Stimulated activated CD4-positive, alpha-beta T cell treated with anti-CD3 and anti-CD28 coated beads, Interleukin-1b, Interleukin-23, amount 100 ng/mL, for 24 hours (primary cell): ENCODE measurements at places on chromosomes 3 and 15.

GRCh38 chr3:33030246-33030645 is 66.7 kb downstream of the GLB1 start:
- DNase-seq = no peak

GRCh38 chr15:76310475-76311099 is 682 bp downstream of the ETFA start:
- DNase-seq = peak; percentile 3

DNA sequence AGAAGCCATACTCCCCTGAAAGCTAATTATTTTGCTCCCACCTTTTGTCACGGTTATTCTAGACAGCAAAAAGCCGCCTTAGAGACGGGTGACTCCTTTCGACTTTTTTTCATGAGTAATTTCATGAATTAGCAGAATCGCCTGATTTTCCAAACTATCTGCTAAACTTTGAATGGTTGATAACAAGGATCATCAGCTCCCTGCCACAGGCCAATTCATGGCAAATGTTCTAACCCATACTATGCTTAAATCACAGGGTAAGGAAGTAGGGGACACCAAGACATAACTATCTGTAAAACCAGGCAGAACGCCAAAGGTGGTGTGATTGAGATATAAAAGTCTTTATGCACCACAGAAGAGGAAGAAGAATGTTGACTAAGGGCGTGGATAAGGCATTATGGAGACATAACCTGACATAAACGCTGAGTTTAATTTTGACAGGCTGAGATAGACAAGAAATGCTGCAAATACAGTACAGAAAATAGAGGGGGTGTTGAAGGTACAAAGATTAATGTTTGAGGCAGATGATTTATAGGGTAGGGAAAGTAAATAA is 891 bp upstream of the DMXL2 start:
- DNase-seq = no peak

DNA sequence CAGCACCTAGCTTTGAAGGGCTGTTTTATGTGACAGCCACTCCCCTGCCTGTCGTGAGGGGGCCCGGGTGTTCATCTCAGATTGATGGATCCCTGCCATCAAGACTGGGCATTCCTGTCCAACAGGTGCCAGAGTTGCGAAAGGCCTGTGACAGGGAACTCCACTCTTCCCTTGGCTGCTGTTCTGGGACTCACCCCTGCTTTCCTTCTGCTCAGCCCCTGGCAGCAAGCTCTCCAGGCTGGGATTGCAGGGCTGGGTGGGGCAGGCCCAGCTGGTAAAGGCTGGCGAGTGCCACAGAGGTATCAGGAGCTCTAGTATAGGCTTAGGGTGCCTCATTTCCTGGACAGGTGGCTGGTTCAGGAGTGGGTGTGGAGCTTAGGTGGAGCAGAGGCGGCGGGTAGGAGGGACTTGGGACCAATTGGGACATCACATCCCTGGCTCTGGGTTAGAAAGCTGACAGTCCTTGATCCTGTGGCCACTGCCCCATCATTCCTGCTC is at the start of gene PLA2G4B:
Gene PLA2G4B (plus strand): TSS at position 448 of the 498 bp plus-strand sequence. CDS start 67 bp downstream, outside the sequence.
- DNase-seq = no peak

GRCh38 chr3:123800362-123800682 is 83.8 kb downstream of the MYLK start:
- DNase-seq = no peak

- DNase-seq = no peak
Observed at GRCh38 chr3:117097351-117097750, 387.8 kb downstream of the TUSC7 start.

GRCh38 chr3:124696006-124696405 is 34.2 kb upstream of the UMPS start:
- DNase-seq = no peak
